ENCODE measurements at places on chromosomes 4 and X.
A peak's percentile ranks its signal among the peaks of the same experiment; 100 is the strongest.

- DNase-seq: no peak
Observed at GRCh38 chr4:30718641-30719453, 1.3 kb upstream of the PCDH7 start.

GRCh38 chr4:154998284-154998683, 210.2 kb upstream of the NPY2R start:
- peak; percentile 78 for DNase-seq

GRCh38 chrX:9538544-9539045, 73.7 kb downstream of the TBL1X start:
- DNase-seq: no peak

- DNase-seq: no peak
Observed at GRCh38 chrX:125005863-125006262, 313.8 kb upstream of the TEX13C start.

All from fibroblast of gingiva (primary cell).